ENCODE measurements at places on chromosomes 5 and 9.

DNA sequence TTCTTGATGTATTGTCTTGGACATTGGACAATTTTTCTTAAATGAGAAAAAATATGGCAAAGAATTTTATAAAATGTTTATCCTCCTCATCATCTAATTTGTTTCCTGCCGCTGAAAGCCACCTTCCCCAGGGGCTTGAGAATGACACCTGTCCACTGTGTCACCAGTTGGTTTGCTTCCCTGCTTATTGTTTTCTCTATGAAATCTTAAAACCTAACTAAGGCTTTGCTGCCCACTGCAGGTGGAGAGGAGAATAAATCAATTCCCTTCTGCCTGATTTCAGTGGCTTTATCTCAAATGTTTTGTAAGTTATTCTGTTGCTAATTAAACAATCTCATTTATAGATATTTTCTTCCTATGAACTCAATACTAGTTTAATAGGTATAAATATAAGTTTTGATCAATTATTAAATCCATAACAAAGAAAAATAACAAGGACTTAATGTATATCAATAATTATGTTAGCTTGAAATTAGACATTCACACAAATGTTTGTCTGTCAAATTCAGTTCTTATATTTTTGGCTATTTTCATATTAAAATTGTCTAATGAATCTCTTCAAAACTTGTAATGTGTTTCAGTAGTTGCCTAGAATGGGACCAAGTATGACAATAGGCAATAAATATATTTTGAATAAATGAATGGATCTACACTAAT, 822.5 kb downstream of the PTPRD start:
- DNase-seq, result no peak

- no peak for DNase-seq
Measured at GRCh38 chr9:137813167-137813566, 64.4 kb upstream of the CACNA1B start.

- no peak for DNase-seq
Measured at GRCh38 chr5:141003791-141004611, 37.7 kb downstream of the PCDHAC2 start.

DNA sequence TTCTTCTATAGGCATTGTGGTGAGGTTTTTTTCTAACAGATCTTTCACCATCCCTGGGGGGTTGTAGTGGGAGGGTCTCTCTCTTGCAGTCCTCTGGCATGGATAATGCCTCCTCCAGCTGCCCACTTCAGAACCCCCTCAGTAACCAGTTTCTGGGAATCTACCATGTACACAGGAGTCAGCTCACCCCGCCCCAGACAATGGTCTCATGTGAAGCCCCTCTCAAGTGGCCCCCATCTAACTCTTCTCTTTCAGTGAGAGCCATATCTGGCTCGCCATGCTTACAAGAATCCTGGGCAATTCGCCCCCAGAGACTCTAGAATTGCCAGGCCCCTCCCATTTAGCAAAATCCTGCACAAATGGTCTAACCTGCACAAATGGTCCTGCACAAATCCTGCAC, 144.4 kb upstream of the FSTL4 start:
- no peak for DNase-seq

DNA sequence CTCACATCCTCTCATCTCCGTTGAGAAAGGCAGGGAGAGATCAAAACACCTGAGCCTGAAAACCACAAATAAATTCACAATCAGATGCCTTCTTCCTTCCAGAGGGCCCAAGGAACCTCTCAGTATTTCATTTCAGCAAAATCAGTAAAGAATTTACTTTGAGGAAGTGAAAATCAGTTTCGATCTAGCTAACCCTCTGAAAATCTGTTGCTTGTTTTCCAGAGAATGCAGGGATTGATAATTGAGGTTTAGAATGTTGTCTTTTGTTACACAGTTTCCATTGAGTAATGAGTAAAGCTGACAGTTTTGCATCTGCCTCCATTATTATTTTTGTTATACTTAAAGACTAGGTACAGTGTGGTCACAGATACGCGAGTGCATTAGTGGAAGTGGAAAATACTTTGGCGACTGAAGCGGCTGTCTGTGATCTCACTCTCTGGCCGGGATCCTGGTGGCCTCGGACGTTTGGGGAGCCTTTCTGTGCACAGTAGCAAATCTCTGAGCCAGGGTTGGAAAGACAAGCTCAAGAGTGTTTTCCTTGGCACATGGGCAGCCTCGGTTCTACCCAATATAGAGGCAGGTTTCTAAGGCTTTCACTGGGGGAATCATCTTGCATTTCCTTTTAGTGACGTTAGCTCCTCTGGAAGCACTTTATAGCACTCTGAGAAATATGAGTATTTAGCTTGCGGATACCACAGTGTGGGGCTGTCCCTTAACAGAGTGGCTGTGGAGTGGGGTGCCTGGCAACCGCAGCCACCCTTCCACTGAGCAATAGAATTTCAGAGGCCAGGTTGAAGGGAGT, 32.2 kb upstream of the ANGPTL2 start:
- DNase-seq, result no peak

GRCh38 chr5:62948301-62948700, 369.7 kb downstream of the LRRC70 start:
- no peak for DNase-seq

DNA sequence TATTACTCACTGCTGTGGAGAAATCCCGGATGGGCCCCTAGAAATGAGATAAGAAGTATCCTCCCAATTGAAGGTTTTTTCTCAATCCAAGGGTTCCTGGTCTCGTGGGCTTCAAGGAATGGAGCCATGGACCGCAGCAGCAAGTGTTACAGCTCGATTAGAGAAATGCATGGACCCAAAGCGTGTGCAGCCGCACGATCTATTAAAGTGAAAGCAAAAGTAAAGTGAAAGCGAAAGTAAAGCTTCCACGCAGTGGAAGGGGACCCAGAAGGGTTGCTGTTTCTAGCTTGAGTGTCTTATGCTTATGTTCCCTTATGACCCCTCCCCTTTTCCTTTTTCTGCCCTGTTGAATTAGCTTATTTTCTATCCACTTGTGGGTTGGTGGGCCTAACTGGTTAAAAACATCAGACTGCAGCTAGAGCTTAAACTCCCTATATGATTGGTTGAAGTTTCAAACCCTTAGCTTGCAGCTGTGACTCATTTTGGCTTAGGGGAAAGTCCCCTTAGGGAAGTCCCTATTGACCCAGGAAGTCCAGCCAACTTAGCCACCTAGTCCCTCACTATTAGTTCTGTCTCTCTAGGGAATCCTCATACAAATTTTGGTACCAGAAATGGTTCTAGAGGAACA, 1111.8 kb downstream of the TAF11L14 start:
- no peak for DNase-seq

- DNase-seq, result no peak
Measured at GRCh38 chr9:97059626-97060025, 20.7 kb upstream of the CTSV start.

GRCh38 chr9:14750821-14751220, 28.3 kb upstream of the CER1 start:
- DNase-seq, result no peak

- DNase-seq, result no peak
Measured at GRCh38 chr5:79507251-79508205, 6.4 kb downstream of the HOMER1 start.

DNA sequence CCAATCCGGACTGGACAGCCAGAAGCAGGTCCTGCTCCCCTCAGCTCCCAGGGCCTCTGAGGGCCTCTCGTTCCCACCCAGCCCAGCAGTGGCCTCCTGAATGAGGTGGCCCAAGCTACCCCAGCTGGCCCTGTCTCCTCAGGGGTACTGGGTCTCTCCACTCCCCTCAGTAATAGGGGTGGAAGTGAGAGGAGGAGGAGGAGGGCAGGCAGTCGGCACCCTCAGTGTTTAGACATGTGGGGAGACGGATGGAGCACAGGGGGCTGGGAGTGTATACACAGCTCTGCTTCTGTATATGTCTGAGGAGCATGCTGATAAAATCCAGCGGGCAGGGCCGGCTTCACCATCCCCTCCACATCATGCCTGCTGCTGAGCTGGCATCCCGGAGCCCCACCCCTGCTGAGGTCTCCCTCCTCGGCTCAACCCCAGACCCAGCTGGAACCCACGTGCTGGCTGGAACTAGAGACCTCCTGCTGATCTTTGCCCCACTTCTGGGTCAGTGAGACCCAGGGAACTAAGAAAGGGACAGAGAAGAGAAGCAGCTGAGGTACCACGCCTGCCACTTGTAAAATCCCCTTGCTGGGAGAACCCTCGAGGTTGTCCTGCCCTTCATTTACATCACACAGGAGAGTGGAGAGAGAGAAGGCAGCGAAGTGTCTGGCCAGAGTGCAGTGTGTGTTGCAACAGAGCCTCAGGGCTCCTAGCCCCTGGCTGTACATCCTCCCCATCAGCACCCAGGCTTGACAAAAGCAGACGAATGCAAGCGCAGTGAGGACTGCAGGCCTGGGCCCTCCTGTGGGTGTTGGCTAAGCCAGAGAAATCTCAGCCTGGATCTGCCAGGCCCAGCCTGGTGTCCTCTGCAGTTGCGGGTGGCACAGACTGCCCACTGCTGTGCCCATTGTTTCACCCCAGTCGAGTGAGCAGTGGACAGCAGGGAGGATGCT, 77.5 kb downstream of the PSD2 start:
- DNase-seq, result no peak

- no peak for DNase-seq
Measured at GRCh38 chr5:174317256-174317894, 271.9 kb downstream of the NSG2 start.

GRCh38 chr9:136861874-136862457, 4.1 kb downstream of the EDF1 start:
- no peak for DNase-seq

- DNase-seq, result no peak
Measured at GRCh38 chr5:53170746-53171349, 61.3 kb upstream of the MOCS2 start.

DNA sequence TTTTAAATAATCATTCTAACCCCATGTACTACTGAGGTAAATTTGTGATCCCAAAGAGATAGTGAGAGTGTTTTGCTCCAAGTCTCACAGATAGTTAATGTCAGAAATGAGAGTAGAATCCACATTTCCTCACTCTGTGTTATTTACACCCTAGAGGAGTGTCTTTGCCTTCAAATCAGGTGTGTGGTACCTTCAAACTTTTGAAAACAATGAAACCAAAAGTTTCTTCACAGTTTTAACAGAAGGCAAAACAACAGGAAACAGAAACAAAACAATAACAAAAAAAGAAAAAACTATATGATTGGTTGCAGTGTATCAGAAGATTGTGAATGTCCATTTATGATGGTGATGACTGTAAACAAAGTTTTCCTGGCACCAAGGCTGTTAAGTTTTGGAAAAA, 85.9 kb downstream of the ERBIN start:
- DNase-seq, result no peak

DNA sequence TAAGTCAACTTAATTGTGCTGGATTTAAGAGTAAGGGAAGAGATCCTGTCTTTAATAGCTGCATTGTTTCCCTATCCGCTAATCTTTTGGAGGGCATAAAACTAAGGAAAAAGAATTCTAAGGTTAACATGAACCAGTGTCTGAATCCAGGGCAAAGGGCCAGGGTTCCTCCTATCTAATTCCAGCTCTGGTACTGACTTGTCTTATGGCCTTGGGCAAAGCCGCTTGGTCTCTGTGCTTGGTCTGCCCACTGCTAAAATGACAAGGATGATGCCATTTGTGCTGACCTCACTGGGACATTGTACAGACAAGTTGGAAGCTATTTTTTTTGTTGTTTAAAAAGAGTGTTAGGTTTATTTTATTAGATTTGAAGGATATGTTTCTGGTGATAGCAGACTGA, 334.7 kb upstream of the PIK3R1 start:
- no peak for DNase-seq

- DNase-seq, result no peak
Measured at GRCh38 chr9:97387936-97388684, 23.8 kb upstream of the TDRD7 start.

GRCh38 chr5:37668524-37669047, 171.3 kb downstream of the GDNF start:
- DNase-seq, result no peak

DNA sequence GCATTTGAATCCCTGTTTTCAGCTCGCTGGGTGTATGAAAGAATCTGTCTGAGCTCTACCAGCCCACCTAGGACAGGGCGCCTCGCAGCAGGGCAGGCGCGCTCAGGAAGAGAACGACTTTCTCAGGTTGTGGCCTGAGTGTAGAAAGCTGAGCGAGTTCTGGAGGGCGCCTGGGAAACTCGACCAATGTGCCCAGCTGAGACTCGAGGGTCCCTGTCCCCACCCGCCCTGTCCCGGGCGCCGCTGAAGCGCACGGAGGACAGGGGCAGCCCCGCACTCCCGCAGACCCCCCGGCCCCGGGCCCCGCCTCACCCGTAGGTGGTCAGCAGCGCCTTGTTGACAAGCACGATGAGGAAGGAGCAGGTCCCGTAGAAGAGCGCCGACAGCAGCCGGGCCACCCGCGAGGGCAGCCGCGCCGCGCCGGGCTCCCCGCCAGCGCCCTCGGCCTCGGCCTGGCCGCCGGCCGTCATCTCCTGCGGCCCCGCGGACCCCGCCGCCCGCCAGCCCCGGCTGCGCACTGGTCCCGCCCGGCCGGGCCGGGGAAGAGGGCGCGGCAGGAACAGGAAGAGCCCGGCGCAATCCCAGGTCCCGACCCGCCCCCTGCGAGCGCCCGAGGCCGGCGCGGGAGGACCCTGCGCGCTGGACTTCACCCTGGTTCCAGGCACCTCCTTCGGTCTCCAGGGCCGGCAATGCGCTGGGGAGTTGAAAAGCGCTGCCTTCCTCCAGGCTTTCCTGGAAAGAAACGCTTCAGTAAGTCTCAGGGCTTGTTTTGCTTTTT, at the start of gene SLC35D2:
Gene SLC35D2 (minus strand): TSS at position 547 of the 778 bp plus-strand sequence. CDS start 77 bp downstream, at position 470.
- no peak for DNase-seq

GRCh38 chr9:33024126-33024965, 727 bp upstream of the DNAJA1 start:
- DNase-seq, result no peak

DNA sequence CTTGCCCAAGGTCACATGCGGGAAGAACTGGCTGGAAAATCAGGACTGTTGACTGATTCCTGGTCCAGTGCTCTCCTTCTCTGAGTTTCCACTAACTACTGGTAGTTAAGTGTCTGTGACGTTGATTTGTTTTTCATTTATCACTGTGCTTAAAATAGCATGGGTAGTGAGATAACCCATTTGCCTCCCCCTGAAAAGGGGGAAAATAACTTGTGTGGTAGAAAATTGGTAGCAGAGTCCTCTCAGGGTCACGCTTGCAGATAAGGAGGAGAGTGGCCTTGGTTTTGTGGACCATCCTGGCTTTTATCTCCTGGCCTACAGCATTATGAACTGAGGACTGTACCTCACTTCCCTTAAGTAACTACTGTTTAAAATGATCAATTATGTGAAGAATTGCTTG, 10.9 kb downstream of the FUBP3 start:
- no peak for DNase-seq

DNA sequence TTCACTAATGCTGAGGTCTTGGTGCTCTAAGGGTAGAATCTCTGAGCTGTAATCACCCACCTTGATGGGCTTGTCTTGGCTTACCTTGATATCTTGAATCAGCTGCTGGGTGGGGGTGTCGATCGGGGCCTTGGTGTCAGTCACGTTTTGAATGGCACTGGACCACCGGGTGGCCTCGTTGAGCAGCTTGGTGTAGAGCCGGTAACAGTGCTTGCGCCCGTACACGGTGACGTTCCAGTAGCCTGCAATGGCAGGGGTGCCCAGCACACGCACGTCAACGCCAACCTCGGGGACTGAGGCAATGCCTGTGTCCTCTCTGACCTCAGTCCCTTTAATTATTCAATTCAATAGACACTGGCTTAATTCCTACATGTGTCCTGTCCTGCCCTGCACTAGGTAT, 63.1 kb upstream of the RETREG1 start:
- DNase-seq, result no peak

- no peak for DNase-seq
Measured at GRCh38 chr5:5456858-5457257, 34.4 kb downstream of the ICE1 start.

GRCh38 chr9:76904661-76905457, 1.1 kb downstream of the PRUNE2 start:
- no peak for DNase-seq

Measured in stimulated activated CD8-positive, alpha-beta memory T cell treated with anti-CD3 and anti-CD28 coated beads, Interleukin-7, amount 100 ng/mL, for 1 hour (primary cell).